ENCODE measurements at places on chromosomes 4 and X.

GRCh38 chr4:27791640-27792039, 931.0 kb downstream of the STIM2 start:
- H3K36me3 ChIP-seq = no peaks in the 10 kb centered on the region
- no peak overlapping the region for H3K4me3 ChIP-seq
- no peak for DNase-seq
- no peak overlapping the region for H3K27ac ChIP-seq
- H3K4me1 ChIP-seq = no peaks in the 10 kb centered on the region
- H3K27me3 ChIP-seq = no peaks in the 10 kb centered on the region

DNA sequence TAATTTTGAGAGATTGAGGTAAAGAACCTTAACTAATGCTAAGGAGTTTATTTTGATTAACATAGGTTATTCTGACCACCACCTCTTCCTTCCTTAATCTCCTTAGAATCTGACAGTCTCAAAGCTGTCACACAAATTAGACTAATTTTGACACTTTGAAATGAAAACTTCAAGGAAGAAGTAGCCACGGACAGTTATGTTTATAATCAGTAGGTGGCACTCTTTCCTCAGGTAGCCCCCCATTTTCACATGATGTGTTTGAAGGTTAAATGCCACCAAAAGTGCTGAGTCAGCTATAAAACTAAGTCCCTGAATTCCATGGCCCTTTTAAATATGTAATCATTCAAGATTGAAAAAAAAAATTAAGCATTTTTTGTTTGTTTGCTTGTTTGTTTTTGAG, 22.4 kb downstream of the TMEM33 start:
- no peaks in the 10 kb centered on the region for H3K36me3 ChIP-seq
- no peak for DNase-seq
- H3K4me3 ChIP-seq = no peak overlapping the region
- H3K4me1 ChIP-seq = no peaks in the 10 kb centered on the region

DNA sequence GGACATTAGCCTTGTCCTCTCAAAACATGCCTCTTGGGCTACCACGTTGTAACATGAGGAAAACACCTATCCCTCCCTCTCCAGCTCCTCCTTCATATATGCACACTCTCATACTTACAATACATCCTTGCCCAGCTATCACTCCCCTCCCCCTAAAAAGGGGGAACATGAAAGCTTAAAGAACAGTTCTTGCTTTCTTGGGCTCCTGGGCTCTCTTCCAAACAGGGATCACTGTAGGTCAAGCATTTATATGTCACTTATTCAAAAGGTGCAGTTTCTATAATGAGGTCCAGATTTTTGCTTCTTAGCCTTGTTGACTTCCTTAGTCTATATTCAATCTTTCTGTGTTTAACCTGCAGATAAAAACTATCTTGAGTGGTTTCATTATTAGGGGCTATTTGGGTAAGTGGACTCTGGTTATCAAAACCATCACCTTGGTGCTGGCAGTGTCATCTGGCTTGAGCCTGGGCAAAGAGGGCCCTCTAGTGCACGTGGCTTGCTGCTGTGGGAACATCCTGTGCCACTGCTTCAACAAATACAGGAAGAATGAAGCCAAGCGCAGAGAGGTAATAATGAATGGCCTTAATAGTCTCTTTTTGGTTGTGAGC, 119.4 kb downstream of the AKAP4 start:
- DNase-seq = peak; percentile 5
- no peaks in the 10 kb centered on the region for H3K4me1 ChIP-seq
- H3K27ac ChIP-seq = no peak overlapping the region
- no peaks in the 10 kb centered on the region for H3K36me3 ChIP-seq

DNA sequence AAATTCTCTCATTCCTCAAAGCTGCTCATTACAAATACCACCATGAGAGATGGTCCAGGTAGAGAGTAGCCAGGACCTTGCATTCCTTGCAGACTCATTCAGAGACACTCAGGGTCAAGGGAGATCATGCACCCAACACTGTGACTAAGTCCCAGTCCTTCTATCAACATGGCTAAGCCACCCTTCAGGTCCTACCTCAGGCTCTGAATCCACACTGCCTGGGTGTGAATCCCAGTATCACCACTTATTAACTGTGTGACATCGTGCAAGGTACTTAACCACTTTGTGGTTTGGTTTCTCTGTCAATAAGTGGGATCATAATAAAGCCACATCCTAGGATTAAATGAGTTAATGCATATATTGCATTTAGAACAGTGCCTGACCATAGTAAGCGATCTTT, 124.1 kb upstream of the NEIL3 start:
- H3K4me1 ChIP-seq = no peaks in the 10 kb centered on the region

GRCh38 chr4:38166082-38166481, 205.9 kb downstream of the PTTG2 start:
- no peak for DNase-seq
- no peaks in the 10 kb centered on the region for H3K27me3 ChIP-seq
- no peaks in the 10 kb centered on the region for H3K4me1 ChIP-seq
- no peaks in the 10 kb centered on the region for H3K36me3 ChIP-seq
- H3K27ac ChIP-seq = no peak overlapping the region
- H3K4me3 ChIP-seq = no peak overlapping the region

- H3K36me3 ChIP-seq = no peaks in the 10 kb centered on the region
- no peak overlapping the region for H3K4me3 ChIP-seq
- H3K27ac ChIP-seq = no peak overlapping the region
- no peaks in the 10 kb centered on the region for H3K27me3 ChIP-seq
- H3K4me1 ChIP-seq = no peaks in the 10 kb centered on the region
Measured at GRCh38 chrX:4547213-4547836, 833.9 kb upstream of the PRKX start.

GRCh38 chrX:49919617-49920016, 2.8 kb upstream of the CLCN5 start:
- DNase-seq = peak; percentile 4
- H3K4me3 ChIP-seq = no peak overlapping the region
- H3K27me3 ChIP-seq = peaks cover 2% of the 10 kb centered on the region
- H3K4me1 ChIP-seq = no peaks in the 10 kb centered on the region
- no peak overlapping the region for H3K27ac ChIP-seq

DNA sequence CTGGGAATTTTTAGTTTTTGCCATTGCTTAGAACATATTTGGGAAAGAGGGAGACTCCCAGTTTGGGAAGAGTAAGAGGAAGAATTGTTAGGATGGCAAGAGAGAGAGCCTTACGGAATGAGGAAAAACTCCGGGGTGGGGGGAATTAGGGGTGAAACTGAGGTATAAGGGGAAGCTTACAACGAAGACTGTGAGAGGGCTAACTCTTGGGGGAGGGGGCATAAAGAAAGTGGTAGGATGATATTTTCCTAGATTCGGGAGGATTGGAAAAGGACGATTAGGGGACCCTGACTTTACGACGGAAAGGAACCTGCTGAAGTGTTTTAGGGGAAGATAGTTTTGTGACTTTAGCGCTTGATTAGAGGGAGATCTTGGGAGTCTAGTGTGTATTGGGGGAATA, 86.2 kb upstream of the HPRT1 start:
- no peak overlapping the region for H3K27ac ChIP-seq
- DNase-seq = no peak
- peak overlapping the region; percentile 62 for H3K4me3 ChIP-seq
- H3K4me1 ChIP-seq = no peaks in the 10 kb centered on the region
- no peaks in the 10 kb centered on the region for H3K27me3 ChIP-seq
- H3K36me3 ChIP-seq = no peaks in the 10 kb centered on the region

- no peak overlapping the region for H3K4me3 ChIP-seq
- no peaks in the 10 kb centered on the region for H3K27me3 ChIP-seq
Measured at GRCh38 chr4:165758086-165758485, 115.0 kb upstream of the TLL1 start.

- no peaks in the 10 kb centered on the region for H3K27me3 ChIP-seq
- H3K36me3 ChIP-seq = no peaks in the 10 kb centered on the region
- H3K4me1 ChIP-seq = no peaks in the 10 kb centered on the region
Measured at GRCh38 chr4:138242834-138243156, 646 bp upstream of the SLC7A11 start.

- H3K27ac ChIP-seq = no peak overlapping the region
- H3K27me3 ChIP-seq = no peaks in the 10 kb centered on the region
- H3K4me1 ChIP-seq = no peaks in the 10 kb centered on the region
- no peak overlapping the region for H3K4me3 ChIP-seq
- no peaks in the 10 kb centered on the region for H3K36me3 ChIP-seq
Measured at GRCh38 chr4:83875437-83875836, 339.5 kb downstream of the GPAT3 start.

DNA sequence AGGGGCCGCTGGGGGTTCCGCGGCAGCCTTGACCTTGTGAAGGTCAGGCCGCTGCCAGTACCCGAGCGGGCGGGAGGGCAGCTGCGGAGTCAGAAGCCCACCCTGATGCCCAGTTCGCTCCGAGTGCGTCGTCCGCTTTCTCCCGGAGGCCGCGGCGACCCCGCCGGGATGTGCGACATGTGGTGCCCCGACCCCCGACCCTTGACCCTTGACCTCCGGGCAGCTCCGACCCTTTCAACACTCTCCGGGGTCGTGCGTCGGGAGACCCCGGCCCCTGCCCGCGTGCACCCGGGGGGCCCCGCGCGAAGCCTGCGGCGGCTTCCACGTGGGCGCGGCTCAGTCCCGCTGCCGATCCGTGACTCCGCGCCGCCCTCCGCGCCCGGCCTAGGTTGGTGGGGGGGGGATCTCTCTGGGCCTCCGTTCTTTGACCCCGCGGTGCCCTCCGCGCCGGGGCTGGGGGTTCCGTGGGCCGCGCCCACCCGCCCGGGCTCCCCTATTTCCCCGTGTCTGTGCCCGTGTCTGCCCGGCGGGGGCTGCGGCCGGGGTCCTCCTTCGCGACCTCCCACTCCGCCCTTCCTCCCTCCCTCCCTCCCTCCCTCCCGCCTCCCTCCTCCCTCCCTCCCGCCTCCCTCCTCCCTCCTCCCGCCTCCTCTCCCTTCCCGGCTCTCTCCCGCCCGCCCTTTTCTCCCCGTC, 609 bp upstream of the SLC25A6 start:
- peaks cover 28% of the 10 kb centered on the region for H3K36me3 ChIP-seq
- 0 out of 2 replicates have a peak, but pooled peaks cover 1% of the 10 kb centered on the region for H3K4me1 ChIP-seq
- DNase-seq = no peak
- H3K27me3 ChIP-seq = no peaks in the 10 kb centered on the region
- peak overlapping the region; percentile 83 for H3K4me3 ChIP-seq
- H3K27ac ChIP-seq = no peak overlapping the region

- no peaks in the 10 kb centered on the region for H3K36me3 ChIP-seq
- H3K4me3 ChIP-seq = no peak overlapping the region
- no peaks in the 10 kb centered on the region for H3K4me1 ChIP-seq
- no peak for DNase-seq
- no peaks in the 10 kb centered on the region for H3K27me3 ChIP-seq
Measured at GRCh38 chr4:53563824-53564223, 27.5 kb downstream of the LNX1 start.

GRCh38 chr4:183241721-183242151, 78.3 kb downstream of the CLDN22 start:
- DNase-seq = no peak
- no peaks in the 10 kb centered on the region for H3K27me3 ChIP-seq
- H3K36me3 ChIP-seq = peaks cover 5% of the 10 kb centered on the region
- peaks cover 5% of the 10 kb centered on the region for H3K4me1 ChIP-seq
- no peak overlapping the region for H3K27ac ChIP-seq

DNA sequence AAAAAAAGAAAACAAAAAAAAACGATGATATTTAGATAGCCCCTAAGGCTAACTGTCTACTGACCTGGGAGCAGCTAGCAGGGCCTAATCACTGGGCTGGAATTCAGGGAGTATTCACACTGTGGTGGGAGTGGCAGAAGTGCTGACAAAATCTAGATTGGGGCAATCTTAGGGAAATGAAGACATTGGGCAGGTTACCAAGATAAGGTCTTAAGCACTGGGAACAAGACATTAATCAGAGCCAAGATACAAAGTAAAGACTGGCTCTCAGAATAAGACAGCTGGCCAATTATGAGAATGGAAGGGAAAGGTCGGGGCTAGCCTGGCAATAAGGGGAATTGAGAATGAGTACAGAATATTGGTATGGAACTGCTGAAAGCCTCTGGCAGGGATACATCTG, 100.2 kb upstream of the GRIA3 start:
- no peak overlapping the region for H3K4me3 ChIP-seq
- H3K36me3 ChIP-seq = no peaks in the 10 kb centered on the region
- no peak overlapping the region for H3K27ac ChIP-seq
- no peaks in the 10 kb centered on the region for H3K4me1 ChIP-seq
- no peaks in the 10 kb centered on the region for H3K27me3 ChIP-seq
- DNase-seq = no peak

GRCh38 chrX:33156152-33156726, 55.1 kb downstream of the DMD start:
- H3K4me1 ChIP-seq = no peaks in the 10 kb centered on the region
- H3K4me3 ChIP-seq = no peak overlapping the region
- H3K27ac ChIP-seq = no peak overlapping the region
- H3K36me3 ChIP-seq = no peaks in the 10 kb centered on the region

- H3K27me3 ChIP-seq = no peaks in the 10 kb centered on the region
- no peaks in the 10 kb centered on the region for H3K4me1 ChIP-seq
- H3K4me3 ChIP-seq = no peak overlapping the region
- H3K27ac ChIP-seq = no peak overlapping the region
- H3K36me3 ChIP-seq = no peaks in the 10 kb centered on the region
Measured at GRCh38 chrX:76617020-76617419, 189.5 kb downstream of the MAGEE1 start.

DNA sequence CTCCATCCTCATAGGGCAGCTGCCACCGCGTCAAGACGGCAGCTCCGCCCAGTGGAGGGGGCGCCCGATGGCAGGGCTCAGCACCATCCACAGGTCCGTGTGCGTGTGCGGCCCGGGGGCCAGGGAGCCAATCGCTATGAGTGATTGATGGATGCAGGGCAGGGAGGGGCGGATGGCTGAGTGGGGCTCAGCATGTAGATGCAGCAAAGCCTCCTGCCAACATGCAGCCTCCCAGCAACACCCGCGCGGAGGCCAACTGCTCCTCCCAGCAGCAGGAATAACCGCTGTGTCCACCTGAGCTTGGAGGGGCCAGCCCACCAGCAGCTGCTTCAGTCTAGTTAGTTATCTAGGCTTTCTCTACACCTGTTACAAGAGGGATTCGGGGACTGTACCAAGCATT, 77.4 kb downstream of the MTMR1 start:
- no peaks in the 10 kb centered on the region for H3K27me3 ChIP-seq
- no peaks in the 10 kb centered on the region for H3K36me3 ChIP-seq
- DNase-seq = no peak
- no peak overlapping the region for H3K4me3 ChIP-seq
- H3K27ac ChIP-seq = no peak overlapping the region

GRCh38 chr4:140931911-140932310, 175.7 kb upstream of the TBC1D9 start:
- H3K27me3 ChIP-seq = no peaks in the 10 kb centered on the region
- no peak for DNase-seq
- no peaks in the 10 kb centered on the region for H3K4me1 ChIP-seq
- H3K36me3 ChIP-seq = no peaks in the 10 kb centered on the region
- H3K27ac ChIP-seq = no peak overlapping the region

DNA sequence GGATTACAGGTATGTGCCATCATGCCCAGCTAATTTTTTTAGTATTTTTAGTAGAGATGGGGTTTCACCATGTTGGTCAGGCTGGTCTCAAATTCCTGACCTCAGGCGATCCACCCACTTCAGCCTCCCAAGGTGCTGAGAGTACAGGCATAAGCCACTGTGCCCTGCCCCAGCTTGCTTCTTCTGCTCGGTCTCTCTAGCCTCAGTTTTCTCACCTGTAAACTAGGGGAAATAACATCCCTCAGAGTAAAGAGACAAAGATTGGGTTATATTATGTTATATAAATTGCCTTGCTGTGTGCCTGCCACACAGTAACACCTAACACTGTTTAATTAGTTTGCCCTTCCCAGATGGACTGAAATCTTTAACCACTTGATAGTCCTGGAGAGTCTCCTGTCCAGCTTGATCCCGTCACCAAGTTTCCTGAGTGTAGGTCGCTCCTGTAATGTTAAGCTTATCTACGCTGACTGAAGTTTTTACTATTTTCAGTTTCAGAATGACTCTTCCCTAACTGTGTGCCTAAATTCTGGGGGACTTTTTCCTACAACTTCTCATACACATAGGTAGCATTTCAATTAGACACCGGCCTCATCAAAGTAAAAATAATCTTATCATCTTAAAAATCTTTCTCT, 412.7 kb upstream of the TENM3 start:
- H3K4me1 ChIP-seq = no peaks in the 10 kb centered on the region
- no peaks in the 10 kb centered on the region for H3K27me3 ChIP-seq
- no peak overlapping the region for H3K27ac ChIP-seq

Measured in iPS DF 6.9 (cell line).